ENCODE measurements at places on chromosomes 16 and 17.

- no peak for DNase-seq
Observed at GRCh38 chr16:79950932-79951719, 350.6 kb upstream of the MAF start.

DNA sequence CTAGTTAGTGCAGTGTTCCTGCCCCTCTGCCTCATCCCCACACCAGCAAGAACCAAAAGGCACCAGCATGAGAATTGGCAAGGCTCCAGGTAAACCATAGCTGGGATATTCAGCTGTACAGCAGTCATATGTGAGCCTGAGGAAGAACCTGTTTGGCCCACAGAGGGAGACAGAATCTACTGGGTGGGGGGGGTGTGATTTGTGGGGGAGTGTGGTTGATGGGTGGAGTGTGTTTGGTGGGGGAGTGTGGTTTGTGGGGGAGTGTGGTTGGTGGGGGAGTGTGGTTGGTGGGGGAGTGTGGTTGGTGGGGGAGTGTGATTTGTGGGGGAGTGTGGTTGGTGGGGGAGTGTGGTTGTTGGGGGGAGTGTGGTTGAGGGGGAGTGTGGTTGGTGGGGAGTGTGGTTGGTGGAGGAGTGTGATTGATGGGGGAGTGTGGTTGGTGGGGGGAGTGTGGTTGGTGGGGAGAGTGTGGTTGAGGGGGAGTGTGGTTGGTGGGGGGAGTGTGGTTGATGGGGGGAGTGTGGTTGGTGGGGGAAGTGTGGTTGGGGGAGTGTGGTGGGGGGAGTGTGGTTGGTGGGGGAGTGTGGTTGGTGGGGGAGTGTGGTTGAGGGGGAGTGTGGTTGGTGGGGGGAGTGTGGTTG is 19.5 kb downstream of the MINK1 start:
- DNase-seq = peak; percentile 70

GRCh38 chr16:75023009-75023408 is 24.2 kb downstream of the ZNRF1 start:
- DNase-seq = no peak

GRCh38 chr16:68563631-68564381 is 24.7 kb downstream of the ZFP90 start:
- no peak for DNase-seq

- DNase-seq = no peak
Observed at GRCh38 chr16:1441391-1441829, 2.9 kb downstream of the CCDC154 start.
